ENCODE measurements at places on chromosomes 12 and 14. TPM values are rescaled to one million over a fixed set of nuclear protein-coding genes. Genes with fewer than 3 reads are reported as not detected.

The A2ML1 gene
- 0.07 TPM for total RNA-seq

The PTGER2 gene
- total RNA-seq = 8.2 TPM

The ANKRD52 gene
- total RNA-seq = 30.0 TPM

The NELL2 gene
- not detected for total RNA-seq

The ANKRD33 gene
- 0.03 TPM for total RNA-seq

The LYZ gene
- not detected for total RNA-seq

The MGST1 gene
- total RNA-seq = 73.7 TPM

The ASCL1 gene
- not detected for total RNA-seq

The PCED1B gene
- total RNA-seq = 0.46 TPM

The SLC39A5 gene
- 0.20 TPM for total RNA-seq

The KNTC1 gene
- 10.5 TPM for total RNA-seq

The CCDC88C gene
- total RNA-seq = 0.10 TPM
